ENCODE measurements at places on chromosomes 5 and 9.

DNA sequence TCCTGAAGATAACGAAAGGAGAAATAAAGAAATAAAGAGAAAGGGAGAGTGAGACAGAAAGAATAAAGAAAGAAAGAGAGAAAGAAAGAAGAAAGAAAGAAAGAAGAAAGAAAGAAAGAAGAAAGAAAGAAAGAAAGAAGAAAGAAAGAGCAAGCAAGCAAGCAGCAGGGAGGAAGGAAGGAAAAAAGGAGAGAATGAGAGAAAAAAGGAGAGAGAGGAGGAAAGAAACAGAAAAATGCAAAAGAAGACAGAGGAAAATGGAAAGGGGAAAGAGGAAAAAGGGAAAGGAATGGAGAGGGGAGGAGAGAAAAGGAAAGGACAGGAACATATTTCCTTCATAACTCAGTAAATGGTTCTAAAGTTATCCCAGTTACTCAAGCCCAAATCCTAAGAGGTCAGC, 978.8 kb upstream of the CDH9 start:
- DNase-seq: no peak

DNA sequence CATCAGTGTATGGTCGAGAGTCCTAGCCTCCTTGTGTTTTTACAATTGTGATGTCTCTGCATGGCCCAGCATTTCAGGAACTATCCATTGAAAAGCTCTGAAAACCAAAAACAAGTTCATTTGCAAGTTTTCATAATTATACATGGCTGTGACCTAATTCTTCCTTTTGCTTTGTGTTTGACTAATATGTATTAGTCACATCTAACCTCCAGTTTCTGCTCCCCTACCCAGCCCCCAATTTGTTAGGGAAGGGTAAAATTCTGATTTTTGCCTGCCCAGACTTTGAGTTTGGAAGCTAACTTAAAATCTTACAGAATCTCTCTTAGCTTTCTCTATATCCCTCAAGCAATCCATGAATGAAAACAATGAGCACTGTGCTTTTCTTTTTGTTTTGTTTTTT, 128.2 kb upstream of the SEMA6A start:
- DNase-seq: no peak

GRCh38 chr5:82151662-82152061, 126.5 kb downstream of the RPS23 start:
- DNase-seq: no peak

DNA sequence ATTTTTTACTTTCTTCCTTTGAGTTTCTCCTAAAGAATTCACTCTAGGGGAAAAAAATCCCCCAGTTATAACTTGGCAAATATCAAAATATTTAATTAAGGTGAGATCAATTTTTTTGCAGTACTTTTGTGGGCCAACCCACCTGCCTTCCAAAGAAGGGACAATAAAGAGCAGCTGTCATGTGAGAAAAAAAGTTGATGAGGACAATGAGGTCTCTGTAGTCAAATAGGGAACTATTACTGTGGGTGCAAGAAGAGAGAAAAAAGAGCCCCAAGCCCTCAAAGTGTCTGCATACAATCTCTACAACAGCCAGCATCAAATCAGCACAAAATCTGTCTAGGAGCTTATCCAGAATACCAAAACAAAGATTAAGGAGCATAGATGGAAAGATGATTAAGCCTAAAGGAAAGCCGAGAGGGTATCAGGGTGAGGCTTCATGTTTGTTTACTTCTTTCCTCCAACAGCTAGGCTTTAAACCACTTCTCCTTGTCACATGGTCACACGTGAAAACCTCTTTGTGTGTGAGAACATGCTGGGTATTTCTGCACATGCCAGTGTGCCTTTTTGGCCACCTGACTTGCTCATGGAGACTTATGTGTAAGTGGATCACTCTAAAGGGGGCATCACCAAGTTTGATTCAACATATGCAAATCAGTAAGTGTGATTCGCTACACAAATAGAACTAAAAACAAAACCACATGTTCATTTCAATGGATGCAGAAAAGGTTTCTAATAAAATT, 19.2 kb upstream of the FYB1 start:
- DNase-seq: no peak

DNA sequence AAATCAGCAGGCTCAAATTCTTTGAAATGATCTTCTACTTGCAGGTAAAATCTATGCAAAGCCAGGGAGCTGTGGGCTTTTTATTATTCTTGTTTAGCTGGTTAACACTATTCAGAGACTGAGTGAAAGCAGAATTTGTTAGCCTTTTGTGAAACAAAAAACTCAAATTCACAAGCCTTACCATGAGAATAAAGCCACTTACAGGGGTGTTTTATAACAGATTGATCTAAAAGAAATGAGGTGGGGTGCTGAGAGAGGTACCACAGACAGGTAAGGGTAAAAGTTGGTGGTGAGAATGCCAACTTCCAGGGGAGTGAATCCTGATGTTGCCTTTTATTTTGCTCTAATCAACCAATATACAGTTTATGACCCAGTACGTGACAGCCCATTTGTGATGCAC, 1585.6 kb downstream of the EFNA5 start:
- no peak for DNase-seq

GRCh38 chr9:105911104-105911911, 217.0 kb downstream of the TMEM38B start:
- DNase-seq: no peak

- DNase-seq: no peak
Observed at GRCh38 chr5:142897328-142897727, 127.2 kb downstream of the ARHGAP26 start.

- no peak for DNase-seq
Observed at GRCh38 chr5:96931605-96932004, 4.3 kb upstream of the LNPEP start.

- DNase-seq: no peak
Observed at GRCh38 chr5:40291338-40291737, 388.4 kb upstream of the PTGER4 start.

DNA sequence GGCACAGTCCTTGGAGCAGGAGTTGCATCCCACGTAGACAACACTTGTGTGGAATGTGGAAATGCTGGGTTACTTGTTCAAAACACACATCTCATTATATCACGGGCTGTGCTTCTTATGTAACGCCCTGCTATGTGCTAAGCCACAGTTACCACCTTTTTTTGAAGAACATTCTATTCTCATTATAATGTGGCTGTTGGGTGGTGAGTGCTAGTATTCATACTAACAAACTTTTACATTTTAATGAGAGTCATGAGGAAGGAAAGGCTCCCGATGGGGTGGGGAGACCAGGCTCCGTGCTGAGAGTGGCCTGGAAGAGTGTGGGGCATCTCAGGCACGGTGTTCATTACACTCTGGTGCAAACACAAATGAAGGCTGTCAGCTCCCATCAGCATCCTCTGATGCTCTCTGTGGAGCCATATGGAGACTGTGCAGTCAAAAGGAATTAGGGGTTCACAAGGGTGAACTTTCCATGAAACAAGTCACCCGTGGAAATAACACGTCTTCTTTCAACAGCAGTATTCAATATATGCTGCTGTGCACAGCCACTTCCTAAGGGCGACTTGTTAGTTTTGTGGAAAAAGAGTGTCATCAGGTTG, 153.1 kb upstream of the RAPGEF1 start:
- DNase-seq: no peak

GRCh38 chr9:36163786-36164170, 5.4 kb upstream of the CCIN start:
- DNase-seq: no peak

- no peak for DNase-seq
Observed at GRCh38 chr5:81209869-81210493, 23.1 kb upstream of the CKMT2 start.

DNA sequence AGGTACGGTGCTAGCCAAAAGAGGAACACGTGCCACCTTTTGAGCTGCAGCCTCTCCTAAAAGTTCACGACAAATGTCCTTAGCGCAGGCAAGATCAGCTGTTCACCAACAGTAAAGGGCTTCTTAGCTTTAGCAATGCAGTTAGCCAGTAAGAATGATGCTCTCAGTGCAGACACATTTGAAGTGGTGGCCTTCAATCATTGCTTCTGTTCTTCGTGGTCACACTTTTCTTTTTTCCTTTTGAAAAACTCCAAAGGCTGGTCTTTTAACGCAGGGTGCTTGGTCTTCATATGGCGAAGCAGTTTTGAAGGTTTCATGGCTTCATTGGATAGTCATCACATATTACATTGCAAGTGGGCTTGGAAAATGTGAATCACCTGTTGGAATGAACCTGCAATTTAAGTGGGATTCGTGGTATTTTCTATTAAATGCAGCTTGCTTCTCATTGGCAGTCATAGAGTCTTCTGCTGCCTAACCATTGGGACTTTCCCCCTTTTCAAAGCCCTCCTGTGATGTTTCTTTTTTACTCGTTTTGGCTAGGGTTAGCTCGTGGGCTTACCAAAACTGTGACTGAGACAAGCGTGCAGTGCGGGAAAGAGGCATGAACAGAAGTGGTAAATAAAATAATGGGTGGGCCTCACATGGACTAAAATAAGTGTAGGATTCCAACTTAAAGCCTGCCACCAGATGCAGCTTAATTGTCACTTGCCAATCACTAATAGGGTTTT, 100.9 kb downstream of the MRPL36 start:
- no peak for DNase-seq

DNA sequence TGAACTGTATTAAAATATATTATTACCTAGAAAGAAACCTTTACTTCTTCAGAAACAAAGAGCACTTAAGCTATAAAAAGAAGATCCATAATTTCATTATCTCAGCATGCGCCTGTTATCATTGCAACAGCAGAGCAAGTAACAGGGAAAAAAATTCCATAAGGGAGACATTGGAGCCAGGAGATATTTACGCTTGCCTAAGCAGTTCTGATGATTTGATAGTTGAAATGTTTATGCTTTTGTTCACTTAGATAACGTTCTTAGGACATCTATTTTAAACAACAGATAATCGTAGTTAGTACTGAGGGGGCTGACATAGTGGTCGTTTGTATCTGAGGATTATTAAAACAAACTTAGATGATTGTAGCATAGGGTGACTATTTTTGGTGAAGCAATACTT, 252.5 kb downstream of the NNT start:
- no peak for DNase-seq

GRCh38 chr9:130143958-130144366, 28.2 kb upstream of the NCS1 start:
- no peak for DNase-seq

DNA sequence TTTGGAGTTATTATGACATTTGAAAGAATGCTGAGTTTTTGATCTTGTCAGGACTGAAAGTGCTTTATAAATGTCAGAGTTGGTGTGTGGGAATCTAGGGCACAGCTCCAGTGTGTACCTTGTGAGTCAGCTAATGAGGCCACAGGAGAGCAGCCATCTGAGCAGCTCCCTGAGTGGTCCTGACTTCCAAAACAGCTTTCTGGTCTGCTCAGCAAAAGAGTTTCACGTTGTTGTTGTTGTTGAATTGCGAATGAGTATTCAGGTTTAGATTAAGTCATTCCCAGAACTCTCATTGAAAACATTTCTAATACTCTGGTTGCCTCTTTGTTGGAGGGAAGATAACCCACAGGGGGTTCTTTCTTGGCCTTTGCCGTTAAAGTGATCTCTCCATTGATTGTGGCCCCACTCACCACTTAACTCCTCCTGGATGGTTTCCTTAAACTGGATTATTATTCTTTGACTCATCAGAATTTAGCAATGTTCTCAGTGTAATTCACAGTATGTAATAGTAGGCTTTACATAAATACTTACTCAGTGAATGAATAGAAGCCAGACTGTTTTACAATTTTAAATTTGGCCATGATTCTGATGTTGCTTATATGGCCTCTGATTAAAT, 125.1 kb upstream of the SGCD start:
- no peak for DNase-seq

Measured in stimulated activated CD8-positive, alpha-beta memory T cell treated with anti-CD3 and anti-CD28 coated beads, Interleukin-12 subunit alpha, Interleukin-12 subunit beta, amount 100 ng/mL, for 1 hour (primary cell).